ENCODE measurements at places on chromosomes 16 and 17.

DNA sequence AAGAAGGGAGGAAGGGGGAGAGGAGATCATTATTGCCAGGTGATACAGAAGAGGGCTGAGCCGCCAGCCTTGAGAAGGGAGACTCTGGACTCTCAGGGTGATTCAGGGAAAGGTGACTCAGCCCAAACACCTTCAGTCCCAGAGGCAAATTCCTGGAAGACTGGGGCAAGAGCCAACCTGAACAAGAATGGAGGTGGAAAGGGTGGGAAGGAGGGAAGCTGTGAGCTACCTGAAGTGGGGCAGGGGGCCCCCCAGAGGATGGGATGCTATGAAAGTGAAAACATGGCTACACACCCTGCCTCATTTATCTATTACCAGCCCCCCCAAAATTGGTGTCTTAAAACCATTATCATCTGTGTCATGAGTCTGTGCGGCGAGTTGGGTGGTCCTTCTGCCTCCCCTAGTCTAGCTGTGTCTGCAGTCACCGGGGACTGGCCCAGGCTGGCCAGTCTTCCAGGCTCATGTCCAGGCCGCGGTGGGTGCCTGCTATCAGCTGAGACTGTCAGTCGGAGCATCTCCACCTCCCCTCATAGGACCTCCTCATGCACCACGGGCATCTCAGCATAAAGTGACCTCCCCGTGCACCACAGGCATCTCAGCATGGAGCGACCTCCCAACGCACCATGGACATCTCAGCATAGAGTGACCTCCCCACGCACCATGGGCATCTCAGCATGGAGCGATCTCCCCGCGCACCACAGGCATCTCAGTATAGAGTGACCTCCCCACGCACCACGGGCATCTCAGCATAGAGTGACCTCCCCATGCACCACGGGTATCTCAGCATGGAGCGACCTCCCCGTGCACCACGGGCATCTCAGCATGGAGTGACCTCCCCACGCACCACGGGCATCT, 3.2 kb upstream of the SLC47A2 start:
- DNase-seq, result no peak

GRCh38 chr17:17836818-17837379, at the start of gene SREBF1:
TSS of gene SREBF1 (minus strand) at chr17:17836986. CDS start at chr17:17836817, 169 bp downstream.
- DNase-seq, result peak; percentile 46

DNA sequence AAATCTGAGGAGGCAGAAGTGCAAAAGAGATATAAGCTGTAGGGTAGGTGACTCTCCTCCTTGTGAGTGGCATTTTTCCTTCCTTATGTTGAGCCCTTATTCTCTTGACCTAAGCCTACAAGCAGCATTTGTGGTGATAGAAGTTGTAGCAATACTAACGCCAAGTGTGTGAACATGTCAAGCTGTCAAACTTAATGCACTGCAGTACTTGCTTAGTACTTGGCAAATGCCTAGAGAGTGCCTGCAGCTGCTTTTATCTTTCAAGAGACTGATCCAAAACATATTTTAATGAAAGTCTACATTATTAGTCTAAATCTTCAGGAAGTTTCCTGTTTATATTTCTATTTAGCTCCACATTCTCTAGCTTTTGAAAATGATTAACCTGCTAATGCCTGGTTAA, 83.2 kb downstream of the CNTNAP4 start:
- DNase-seq, result no peak

DNA sequence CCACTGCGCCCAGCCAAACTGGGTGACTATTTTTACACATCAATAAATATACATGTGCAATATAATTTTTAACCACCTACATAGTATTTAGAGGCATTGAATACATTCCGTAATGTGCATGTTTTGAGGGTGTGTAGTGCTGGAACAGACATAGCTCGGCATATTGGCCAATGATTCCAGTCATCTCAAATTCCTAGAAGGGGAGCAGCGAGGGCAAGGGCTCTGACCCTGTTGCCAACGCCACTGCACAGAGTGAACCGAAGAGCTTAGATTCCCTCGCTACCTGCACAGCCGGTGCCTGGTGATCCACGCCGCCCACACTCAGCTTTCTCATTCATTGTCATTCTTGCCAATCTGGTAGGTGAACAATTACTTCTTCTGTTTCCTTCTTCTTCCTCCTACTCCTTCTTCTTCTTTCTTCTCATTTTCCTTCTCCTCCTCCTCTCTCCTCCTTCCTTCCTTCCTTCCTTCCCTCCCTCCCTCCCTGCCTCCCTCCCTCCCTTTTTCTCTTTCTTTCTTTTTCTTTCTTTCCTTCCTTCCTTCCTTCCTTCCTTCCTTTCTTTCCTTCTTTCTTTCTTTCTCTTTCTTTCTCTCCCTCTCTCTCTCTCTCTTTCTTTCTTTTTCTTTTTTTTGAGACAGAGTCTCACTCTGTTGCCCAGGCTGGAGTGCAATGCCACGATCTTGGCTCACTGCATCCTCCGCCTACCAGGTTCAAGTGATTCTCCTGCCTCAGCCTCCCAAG, 26.3 kb upstream of the ATP2A3 start:
- no peak for DNase-seq

DNA sequence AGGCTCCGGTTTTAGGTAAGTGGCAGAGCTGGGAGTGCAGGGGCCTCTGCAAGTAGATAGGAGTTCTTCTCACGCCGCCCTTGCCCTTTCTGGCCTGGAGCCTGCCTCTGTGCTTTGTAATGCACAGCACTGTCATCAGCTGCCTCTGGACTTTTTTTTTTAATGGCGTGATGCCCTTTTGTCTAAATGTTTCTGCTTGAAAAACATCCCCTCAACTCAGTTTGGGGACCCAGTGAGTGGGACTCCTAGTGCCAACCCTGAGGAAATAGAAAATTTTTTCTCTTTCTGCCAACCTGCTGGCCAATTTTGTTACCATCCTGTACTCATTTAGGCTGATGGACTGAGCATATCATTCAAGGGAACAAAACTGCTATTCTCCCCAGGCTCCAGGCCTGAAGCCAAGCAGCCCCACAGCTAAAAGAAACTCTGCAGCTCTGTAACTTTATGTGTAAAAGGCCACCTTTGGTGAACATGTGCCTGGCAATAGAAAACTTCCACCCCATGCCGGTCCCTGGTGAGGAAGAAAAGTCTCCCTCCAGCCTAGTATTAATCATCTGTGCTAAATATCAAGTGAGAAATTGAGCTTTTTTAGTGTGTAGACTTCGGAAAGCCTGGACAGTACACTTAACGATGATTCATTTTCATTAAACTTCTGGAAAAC, 22.5 kb downstream of the SLC6A2 start:
- no peak for DNase-seq

DNA sequence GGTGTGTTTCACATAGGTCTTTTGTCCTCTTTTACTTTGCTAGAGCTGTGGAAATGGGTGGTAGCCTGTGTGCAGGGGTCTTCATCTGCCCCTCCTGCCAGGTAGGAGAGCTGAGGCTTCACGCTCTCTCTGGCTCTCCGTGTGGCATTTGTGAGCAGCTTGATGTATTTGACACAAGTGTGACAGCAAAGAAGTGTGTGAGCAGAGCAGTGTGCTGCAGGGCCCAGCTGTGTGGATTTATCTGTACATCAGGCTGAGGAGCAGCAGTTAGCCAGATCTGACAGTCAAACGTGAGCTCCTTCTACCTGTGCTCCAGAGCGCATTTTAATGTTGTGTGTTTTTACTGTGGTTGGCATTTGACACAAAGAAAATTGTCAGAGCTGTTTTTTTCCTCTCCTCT, 101.8 kb downstream of the FTO start:
- DNase-seq, result no peak

DNA sequence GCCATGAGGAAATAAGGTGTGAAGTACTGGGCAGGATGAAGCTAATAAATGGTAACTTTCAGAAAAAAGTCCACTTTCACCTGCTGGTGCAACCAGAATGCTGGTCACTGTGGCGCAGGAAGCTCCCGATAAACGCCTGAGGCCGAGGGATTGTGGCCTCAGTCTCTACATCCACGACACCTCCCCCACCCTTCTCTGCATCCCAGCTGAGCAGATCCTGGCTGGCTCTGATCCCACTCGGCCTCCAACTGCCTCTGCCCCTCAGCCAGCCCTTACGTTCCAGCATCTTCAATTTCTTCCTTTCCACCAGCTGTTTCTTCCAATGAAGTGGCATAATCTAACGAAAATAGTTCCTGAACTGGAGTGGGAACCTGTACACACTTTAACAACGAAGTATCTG, 49.5 kb downstream of the COX4I1 start:
- DNase-seq, result no peak

DNA sequence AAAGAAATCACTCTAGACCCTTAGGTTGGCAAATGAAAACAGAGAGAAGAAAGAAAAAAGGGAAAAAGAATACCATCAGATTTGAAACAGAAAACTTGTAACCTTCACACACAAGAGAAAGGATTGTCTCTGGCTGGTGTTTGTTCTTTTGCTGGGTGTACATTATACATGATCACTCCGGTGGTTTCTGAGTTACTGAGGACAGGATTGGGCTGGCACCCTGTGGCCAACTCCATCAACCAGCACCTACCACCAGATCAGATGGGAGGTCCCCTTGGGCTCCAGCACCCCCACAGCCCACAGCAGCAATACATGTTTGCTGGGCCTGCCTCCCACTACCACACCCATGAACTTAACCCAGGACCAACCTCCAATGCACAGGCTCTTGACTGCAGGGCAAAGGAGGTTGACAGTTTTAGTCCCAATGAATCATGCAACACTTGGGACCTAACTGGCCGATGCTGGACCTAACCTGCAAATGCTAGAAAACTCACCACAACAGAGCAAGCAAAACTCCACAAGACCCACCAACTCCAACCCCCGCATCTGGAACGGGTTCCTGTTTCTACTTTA, 308.3 kb downstream of the SOX9 start:
- no peak for DNase-seq
